Activated CD4-positive, alpha-beta T cell treated with anti-CD3 and anti-CD28 coated beads, Interleukin-2, amount 50 U/mL, for 4 hours (primary cell): ENCODE measurements at places on chromosomes 11 and 22.

DNA sequence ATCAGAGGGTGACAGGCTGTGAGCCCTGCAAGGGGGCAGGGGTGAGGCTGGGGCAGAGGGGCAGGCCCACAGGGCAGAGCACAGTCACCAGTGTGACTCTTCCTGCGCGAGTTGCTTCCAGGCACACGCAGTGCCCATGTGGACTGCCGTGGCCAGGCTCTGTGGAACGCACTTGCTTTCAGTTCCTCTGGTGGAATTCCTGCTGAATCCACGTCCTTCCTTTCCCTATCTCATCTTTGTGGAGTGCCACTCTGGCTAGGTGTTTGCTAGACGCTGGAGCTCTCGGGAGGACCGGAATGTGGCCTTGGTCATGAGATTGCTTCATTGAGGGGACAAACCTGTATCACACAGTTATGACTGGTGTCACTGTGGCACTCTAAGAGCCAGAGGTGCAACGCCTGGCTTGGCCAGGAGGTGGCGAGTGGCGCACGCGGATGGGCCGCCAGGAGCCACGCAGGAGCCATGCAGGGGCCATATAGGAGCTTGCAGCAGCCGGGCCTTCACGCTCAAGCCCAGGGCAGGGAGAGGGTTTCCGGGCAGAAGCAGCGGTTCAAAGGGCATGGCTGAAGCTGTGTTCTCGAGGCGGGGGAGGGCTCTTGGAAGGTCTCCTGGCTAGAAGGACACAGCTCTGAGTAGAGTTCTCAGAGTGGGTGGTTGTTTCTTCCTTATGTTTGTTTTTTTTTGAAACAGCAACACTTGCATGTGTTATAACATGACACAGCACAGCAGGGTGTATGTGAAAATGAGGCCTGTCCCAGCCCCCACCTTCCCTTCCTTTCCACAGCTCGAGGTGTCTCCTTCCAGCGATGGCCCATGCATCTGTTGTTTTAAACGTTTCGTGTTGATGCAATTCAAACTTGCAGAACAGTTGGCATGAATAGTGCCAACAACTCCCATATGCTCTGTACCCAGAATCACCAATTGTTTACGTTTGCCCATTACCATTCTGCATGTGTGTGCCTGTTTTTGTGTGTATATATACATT lies 36.2 kb downstream of the TBC1D22A start:
- peak; percentile 72 for DNase-seq

GRCh38 chr11:2666828-2667570 lies 32.8 kb downstream of the KCNQ1OT1 start:
- no peak for DNase-seq

DNA sequence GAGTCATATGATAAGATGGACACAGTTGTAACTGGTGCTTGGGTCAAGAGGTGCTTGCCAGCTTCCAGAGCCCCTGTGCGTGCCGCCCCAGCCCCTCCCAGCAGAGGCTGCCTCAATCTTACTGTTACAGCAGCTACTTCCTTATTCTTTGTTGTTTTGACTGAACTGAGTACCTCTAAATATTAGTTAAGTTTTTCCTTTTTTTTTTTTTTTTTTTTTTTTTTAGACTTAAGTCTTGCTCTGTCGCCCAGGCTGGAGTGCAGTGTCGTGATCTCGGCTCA lies 8.8 kb downstream of the ZBED4 start:
- DNase-seq = no peak

GRCh38 chr11:74749127-74749964 lies 697 bp downstream of the RNF169 start:
- DNase-seq = peak; percentile 22

GRCh38 chr22:29641042-29641699 lies 37.7 kb downstream of the NF2 start:
- no peak for DNase-seq

DNA sequence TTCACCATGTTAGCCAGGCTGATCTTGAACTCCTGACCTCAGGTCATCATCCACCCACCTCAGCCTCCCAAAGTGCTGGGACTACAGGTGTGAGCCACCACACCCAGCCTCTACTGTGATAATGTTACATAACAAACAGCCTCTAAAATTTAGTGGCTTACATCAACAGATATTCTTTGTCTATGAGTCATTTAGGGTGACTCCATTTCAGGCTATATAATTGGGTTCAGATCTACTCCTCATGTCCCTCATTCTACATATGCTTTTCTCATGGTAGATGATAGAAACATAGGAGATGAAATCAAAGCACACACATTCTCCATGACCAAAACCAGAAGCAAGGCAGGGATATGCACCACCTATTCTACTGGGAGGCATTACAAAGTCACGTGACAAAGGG lies 72.7 kb downstream of the SIK2 start:
- no peak for DNase-seq

GRCh38 chr11:7509966-7510365 lies 3.8 kb upstream of the PPFIBP2 start:
- no peak for DNase-seq
